ENCODE measurements at places on chromosomes 4 and X.

DNA sequence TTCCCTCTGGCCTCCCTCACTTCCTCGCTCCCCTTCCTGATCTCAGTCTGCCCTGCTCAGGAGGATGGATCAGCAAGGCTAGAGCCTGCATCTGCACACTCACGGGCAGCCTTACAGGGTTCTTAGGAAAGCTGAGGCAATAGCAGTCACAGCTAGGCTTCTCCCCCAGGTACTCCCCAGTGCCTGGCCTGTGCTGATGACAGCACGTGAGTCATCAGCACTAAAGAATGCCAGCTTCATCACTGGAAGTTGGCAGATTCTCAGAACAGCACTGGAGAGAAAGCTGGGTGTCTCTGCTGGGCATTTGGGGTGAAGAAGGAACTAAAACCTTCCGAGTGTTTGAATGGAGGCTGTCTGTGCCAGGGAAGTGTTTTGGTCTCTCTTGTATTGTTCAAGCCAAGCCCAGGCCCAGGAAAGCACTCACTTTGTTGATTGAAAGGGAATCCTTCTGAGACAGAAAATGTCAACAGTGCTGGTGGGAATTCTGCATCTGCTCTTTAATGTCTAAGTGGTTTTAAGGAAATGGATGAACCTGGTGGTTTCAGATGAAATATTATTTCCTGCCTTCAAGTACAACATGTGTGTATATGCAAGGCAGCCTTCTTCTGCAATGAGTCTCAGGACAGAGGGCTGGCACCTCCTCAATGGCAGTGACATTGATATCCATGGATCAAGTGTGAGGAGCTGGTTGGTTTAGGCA, 73.0 kb upstream of the SCOC start:
- no peak for DNase-seq

DNA sequence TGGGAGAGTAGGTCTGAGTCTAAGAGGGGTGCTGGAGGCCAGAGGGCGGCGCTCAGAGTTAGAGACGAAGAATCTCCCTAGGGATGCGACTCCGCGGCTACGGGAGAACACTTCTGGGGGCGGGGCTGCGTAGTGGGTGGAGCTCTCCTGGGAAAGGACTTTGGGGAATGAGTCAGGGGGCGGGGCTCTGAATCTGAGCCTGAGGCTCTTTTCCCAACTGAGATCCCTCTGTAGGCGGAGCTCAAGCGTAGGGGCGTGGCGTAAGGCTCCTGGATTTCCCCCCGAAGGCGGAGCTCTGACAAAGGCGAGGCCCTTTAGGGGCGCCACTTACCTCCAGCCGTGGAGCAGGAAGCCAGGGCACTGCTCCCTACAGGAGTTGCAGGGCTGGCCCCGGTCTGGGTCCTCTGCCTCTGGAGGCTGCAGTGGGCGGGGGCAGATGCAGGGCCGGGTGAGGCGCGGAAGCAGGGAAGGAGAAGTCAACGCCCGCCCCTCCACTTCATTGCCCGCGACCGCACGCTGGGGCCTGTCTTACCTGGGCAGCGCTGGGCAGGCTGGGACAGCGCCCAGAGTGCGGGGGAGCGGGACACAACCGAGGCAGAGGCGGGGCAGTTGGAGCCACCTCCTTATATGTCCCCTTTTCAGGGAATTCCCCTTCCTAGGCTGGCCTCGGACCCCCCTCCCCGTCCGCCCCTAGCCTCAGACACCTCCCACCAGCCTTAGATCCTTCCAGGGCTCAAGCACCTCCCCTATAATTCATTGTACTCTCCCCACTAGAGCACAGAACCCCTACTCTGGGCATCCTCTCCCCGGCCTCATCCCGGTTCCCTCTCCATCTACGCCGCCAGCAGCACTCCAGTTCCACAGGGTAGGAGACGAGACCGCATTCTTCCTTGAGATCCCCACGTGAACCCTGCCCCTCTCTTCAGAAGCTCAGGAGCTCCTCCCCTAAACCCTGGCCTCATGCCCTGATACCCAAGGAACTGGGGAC, 1.6 kb downstream of the PRICKLE3 start:
- DNase-seq: peak; percentile 47

GRCh38 chr4:24973404-24973746, 57.4 kb downstream of the LGI2 start:
- no peak for DNase-seq

DNA sequence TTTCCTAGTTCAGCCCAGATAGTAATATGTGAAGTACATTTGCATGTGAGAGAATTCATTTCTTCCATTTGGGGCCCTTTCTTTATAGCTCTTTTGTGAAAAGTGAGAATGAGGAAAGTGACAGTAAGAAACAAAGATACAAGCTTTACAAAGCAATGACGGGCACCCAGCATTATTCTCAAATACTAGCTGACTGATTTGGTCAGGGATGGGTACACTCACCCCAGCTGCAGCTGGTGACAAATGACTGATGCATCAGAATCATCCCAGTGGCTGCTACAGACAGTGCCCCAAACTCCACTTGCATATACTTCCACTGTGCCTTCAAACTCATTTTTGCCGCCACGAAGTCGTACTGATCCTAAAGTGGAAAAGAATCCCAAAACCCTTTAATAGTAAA, 14.8 kb downstream of the PRSS12 start:
- no peak for DNase-seq

- no peak for DNase-seq
Observed at GRCh38 chr4:112511803-112512118, 4.2 kb downstream of the NEUROG2 start.

DNA sequence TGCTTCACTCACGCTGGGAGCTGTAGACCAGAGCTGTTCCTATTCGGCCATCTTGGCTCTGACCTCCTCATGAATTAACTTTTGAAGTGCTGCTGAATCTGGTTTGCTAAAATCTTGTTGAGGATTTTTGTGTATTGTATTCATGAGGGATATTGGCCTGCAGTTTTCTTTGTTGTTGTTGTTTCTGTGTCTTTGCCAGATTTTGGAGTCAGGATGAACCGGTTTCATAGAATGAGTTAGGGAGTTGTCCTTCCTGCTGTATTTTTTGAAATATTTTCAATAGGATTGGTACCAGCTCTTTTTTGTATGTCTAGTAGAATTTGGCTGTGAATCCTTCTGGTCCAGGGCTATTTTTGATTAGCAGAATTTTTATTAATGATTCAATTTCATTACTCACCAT, 138.1 kb downstream of the NPFFR2 start:
- no peak for DNase-seq

- no peak for DNase-seq
Observed at GRCh38 chrX:152638443-152638904, 779 bp downstream of the GABRQ start.

- DNase-seq: no peak
Observed at GRCh38 chr4:140673729-140674128, 82.5 kb downstream of the TBC1D9 start.

- no peak for DNase-seq
Observed at GRCh38 chrX:10755439-10756334, 135.3 kb upstream of the MID1 start.

- DNase-seq: no peak
Observed at GRCh38 chr4:156976147-156976546, 4.5 kb upstream of the PDGFC start.

DNA sequence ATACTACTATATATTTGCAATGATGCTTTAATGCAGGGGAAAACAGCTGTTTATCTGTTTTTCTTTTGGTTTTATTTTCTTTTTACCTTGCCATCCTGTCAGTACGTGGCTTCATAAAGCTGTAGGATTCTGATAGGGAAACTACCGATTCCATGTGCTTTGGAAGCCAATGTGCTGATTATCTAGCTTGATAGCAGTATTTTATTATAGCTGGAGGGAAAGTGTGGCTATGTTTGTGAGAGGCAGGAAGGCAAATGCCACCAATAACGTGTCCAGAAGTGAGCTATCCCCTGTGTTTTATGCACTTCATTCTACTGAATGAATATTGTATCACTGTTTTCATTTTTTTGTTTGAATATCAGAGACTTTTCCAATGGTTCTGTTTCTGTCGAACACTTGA, 43.7 kb downstream of the IL15 start:
- DNase-seq: no peak

- no peak for DNase-seq
Observed at GRCh38 chr4:38017609-38018008, 57.4 kb downstream of the PTTG2 start.

GRCh38 chr4:14143892-14144291, 516.4 kb upstream of the BOD1L1 start:
- DNase-seq: no peak

DNA sequence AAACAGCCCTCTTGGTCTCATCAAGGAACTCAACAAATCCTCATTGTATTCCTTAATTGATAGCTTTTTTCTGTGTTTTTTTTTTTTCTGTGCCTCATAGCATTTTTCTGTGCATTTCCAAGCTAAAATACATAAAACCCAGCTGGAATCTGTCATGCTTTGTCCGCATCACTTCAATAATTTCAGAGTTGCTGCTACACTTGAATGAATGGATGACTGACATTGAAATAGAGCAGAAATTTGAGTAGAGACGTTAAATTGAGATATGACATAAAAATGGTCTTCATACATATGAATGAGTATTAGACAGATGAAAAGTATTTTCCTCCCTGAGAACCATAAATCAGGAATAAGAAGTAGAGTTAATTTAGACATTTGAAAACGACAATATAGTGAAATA, 593.2 kb downstream of the TMA16 start:
- DNase-seq: no peak

- DNase-seq: no peak
Observed at GRCh38 chr4:186934841-186935443, 211.3 kb upstream of the FAT1 start.

- peak; percentile 30 for DNase-seq
Observed at GRCh38 chr4:108140328-108140727, 28.4 kb downstream of the LEF1 start.

DNA sequence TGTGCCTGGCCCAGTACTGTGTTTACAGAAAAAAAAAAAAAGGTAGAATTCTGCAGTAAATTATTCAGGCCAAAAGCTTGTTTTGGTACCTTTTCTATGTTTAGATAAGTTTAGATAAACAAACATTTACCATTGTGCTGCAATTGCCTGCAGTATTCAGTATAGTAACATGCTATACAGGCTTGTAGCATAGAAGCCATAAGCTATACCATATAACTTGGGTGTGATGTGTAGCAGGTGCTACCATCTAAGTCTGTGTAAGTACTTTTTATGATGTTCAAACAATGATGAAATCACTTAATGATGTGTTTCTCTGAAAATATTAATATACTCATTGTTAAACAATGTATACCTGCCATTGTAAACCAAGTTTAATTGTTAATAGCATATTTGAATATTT, 241.6 kb upstream of the HS3ST1 start:
- no peak for DNase-seq

DNA sequence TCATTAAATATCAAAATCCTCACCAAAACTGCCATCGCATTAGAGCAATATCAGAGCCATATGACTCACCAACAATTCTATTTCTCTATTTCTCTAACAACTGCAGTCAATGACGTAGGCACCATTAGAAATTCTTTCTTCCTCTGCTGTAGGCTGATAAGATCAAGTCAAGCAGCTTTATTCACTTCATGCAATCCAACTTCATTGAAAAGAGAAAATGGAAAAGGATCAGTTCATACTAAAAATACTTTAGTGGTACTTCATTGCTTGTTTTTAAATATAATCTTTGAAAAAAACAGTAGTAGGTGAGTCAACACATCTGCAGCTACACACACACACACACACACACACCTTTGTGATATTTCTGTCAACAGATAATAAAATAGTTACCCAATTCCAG, 345.3 kb upstream of the TENM3 start:
- no peak for DNase-seq

DNA sequence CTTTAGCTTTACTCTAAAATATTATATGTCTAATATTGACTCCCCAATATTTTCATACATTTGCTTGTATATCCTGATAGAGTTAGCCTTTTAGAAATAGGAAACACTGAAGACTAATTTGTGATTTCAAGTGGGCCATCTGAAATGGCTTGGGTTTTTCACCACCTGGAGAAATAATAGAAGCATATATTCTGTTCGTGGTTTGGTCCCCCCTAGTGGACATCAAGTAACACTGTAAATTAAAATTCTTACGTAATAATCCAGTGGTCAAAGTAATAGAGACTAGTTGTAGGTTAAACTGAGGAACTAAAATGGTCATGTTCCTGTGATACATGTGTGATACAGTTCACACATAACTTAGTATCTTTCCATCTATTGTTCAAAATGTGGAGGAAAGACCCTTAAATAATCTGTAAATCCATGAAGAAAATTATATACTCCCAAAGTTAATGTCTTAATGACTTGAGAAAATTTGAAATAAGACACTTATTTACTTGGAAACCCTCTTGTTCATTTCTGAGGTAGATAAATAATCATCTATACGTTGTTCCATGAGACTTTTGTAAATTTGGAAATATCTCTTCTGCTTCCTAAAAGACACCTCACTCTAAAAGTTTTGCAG, 79.8 kb upstream of the SMARCAD1 start:
- no peak for DNase-seq

- DNase-seq: no peak
Observed at GRCh38 chr4:5889002-5889696, 3.7 kb downstream of the CRMP1 start.

DNA sequence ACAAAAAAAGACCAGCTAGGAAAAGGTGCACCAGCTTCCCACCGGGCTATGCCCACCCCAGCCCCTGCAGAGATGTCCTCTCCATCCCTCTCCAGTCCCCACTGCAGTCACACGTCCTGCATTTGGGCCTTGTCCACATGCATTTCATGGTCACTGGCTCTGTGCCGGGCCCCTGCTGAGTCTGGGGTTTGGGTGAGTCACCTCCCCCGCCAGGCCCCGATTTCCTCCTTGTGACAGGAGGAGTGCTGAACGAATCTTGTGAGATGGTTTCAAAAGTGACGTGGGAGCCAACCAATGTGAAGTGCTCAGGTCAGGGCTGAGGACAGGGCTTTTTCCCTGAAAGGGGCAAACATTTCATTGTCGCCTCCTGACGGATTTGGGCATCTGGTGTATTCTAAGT, 7.1 kb downstream of the CPZ start:
- DNase-seq: no peak

DNA sequence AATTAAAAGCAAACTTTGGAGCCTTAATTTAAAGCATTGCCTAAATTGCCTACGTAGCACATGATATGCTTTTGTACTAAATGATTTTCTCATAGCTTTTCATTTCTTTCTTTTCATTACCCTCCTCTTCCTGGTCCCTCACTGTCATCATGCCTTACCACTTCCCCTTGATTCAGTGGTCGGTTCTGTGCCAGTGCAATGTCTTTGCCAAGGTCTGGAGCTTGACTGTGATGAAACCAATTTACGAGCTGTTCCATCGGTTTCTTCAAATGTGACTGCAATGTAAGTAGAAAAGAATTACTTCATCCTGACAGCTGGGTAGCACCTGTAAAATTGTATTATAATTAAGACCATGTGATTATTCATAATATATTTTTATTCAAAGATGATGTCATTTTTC, 72.5 kb downstream of the C4orf46 start:
- no peak for DNase-seq

- no peak for DNase-seq
Observed at GRCh38 chrX:149398027-149398426, 107.1 kb downstream of the IDS start.

DNA sequence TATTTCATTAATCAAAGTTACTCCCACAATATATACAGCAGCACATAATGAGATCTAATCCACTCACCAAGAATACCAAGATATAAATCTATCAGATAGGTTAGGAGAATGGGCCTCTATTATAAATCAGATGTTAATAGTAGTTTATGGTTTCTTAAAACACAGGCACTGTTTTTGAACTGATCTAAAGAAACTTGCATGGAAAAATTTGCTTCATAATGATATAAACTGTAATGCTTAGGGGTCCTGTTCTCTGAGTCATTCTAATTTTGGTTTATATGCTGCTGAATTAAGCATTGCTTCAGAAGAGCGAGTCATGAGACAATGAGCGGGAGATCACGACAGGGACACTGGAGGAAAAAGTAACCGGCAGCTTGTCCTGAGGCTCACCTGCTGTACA, 113.3 kb upstream of the OTUD4 start:
- no peak for DNase-seq

All from CD4-positive, alpha-beta T cell treated with Interleukin-17A for 4 hours (primary cell).